ENCODE measurements at places on chromosomes 4 and X. TPM values are rescaled to one million over a fixed set of nuclear protein-coding genes. Genes with fewer than 3 reads are reported as not detected.

Gene DDX3X
- polyA plus RNA-seq, result 223 TPM

Gene PDZD4
- polyA plus RNA-seq, result 11.5 TPM

Gene TMPRSS11A
- polyA plus RNA-seq, result not detected

Gene RASL11B
- 38.9 TPM for polyA plus RNA-seq

Gene NPY1R
- polyA plus RNA-seq, result 26.8 TPM

DNA sequence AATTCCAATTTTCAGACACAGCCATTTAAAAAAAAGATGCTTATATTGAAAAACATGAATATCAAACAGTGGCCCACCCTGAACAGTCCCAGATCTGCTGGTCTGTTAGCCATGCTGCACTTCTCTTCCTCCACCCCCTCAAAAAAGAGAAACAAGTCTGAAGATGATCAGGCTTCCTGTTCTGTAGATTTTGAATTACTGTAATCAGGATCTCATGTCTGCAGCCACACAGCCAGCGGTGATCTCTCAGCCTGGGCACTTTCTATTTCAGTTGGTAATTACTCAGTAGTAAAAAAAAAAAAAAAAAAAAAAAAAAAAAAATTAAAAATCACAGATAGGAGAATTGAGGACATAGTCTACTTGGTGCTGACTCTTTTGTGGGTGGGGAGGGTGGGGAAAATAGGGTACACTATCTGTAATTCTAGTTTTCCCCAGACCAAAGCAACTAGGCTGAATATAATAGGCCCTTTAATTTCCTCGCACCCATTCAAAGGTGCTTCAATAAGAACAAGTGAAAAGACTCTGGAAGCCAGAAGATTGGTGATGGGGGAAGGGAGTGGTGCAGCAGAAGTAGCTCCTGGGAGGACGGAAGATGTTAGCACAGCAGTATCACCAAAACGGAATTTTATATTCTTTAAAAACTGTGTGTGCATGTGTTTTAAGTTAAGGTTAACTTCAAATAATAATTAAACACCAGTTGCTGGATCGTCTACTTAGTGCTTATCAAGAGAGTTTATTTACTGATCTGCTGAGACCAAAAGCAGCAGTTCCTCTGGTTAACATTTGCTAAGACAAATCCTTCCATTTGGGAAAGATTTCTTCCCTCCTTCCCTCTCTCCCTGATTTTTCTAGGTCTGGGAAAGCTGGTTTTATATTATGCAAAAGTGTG is 47.0 kb downstream of the SPRY1 start:
- no peak for DNase-seq

GRCh38 chr4:7435471-7436061 is 836 bp upstream of the PSAPL1 start:
- no peak for DNase-seq

DNA sequence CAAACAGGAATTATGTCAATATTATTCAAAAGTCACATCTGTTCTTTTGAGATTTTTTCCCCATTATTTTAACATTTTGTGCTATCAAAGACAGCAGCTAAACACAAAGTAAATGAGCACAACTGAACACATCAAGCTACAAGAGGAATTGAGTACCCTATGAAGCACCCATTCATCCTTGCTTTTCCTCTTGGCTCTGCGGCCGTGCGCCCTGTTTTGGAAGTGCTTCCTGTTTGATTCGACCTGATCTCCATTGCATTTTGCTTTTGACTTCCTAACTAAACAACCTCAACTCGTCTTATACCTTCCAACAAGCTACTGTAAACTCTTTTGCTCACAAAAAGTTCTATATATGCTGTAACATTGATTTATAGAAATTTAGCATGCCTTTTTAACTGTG is 85.0 kb downstream of the SCFD2 start:
- DNase-seq, result no peak

DNA sequence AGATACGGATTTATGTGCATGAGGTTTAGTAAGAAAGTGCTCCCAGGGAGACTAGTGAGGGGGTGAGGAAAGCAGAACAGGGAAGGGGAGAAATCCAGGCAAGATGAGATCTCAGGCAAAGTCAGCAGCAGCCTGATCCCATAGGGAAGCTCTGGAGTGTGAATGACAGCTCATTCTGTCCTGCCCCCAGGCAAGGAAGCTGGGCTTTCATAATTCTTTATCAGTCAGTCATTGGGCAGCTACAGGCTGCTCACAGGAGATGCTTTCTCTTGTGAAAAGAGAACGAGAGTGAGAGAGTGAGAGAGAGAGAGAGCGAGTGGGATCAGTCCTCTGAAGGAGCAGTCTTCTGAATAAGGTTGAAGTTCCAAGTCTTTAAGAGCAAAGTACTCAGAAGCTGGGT is 48.1 kb downstream of the SRPX start:
- no peak for DNase-seq

GRCh38 chrX:113770071-113770470 is 813.8 kb upstream of the HTR2C start:
- DNase-seq, result no peak

- DNase-seq, result no peak
Observed at GRCh38 chrX:56987741-56988140, 7.6 kb downstream of the SPIN3 start.

GRCh38 chr4:76296286-76296820 is 10.2 kb upstream of the STBD1 start:
- no peak for DNase-seq

DNA sequence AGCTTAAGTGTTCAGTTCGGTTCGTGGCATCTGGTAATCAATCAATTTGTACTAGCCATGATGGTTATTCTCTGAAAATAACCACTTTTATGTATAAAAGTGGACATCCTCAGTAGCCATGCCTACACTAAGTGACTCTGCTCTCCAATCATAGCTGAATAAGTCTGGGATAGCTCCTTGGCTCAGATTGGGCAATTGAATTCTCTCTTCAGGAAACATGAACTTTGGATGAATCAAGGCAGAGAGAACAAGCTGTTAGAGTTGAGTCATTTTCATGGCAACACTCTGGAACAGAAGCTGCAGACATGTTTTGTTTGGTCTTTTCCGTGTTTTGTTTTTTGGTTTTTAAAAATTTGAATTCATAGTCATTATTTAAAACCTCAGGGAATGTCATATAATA is 66.8 kb upstream of the TMEM164 start:
- DNase-seq, result no peak

DNA sequence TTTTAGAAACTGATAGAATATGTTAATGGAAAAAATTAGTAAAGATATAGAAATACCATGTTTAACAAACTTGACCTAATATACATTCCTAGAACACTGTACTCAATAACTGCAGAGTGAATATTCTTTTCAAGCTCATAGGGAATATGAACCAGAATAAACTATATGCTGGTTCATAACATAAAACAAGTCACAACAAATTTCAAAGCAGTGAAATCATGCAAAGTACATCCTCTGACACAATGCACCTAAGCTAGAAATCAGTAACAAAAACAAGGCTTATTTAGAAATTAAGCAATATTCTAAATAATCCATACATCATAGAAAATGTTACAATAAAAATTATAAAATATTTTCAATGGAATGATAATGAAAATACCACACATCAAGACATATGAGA is 9.2 kb upstream of the SEPSECS start:
- no peak for DNase-seq
